Stimulated activated CD4-positive, alpha-beta T cell treated with anti-CD3 and anti-CD28 coated beads, Interleukin-4, amount 100 ng/mL, for 48 hours (primary cell): ENCODE measurements at places on chromosomes 1 and 21.
A peak's percentile ranks its signal among the peaks of the same experiment; 100 is the strongest.

DNA sequence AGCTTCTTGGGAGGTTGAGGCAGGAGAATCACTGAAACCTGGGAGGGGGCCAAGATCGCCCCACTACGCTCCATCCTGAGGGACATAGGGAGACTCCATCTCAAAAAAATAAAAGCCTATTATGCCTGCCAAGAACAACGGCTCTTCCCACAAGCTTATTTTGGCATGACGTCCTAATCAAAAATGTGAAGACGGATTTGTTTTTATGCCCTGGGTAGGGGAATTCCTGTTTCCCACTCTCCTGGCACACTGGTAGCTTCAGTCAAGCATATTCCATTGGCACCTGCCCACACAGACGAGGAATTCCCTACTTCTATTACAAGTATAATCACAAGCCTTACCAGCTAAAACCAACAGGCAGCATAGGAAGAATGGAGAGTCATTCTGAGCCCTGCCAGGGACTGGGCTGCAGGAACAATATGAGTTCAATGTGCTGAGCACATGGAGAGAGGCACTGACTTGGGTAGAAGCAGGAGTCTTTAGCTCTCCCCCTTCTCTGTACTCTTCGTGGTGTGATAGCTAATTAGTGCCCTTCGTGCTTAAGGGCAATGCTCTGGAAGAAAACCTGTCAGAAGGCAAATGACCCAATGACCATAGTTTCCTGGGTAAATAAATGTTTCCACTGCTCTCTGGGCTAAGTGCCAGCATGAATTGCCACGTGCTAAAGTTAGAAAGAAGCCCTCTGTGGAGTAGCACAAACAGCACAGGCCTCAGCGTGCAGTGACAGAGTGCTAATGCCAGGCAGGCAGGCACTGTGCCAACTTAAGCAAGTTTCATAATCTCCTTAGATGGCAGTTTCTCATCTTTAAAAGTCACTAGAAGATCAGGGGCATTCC is 16.8 kb downstream of the TNFSF4 start:
- DNase-seq, result no peak

DNA sequence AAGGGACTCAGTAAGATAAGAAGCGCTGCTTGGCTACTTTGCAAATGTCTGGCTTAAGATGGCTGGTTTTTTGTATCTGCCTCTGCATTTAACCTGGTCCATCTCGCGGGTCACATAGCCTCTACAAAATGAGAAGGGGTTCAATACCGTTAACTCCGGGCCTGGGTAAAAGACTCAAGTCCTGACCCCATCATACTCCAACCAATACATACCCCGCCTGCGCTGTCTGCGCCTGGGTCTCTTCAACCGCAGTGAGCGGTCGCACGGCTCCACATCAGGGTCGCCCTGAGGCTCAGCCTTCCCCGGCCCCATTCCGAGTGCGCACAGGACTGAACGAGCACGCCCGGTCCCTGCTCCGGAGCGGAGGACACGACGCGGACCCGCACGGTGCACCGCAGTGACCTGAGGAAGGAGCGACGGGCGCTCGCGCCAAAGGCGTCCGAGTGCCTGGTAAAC is 558 bp upstream of the PGD start:
- no peak for DNase-seq

GRCh38 chr1:162028726-162029125 is 5.1 kb upstream of the OLFML2B start:
- DNase-seq, result no peak

- no peak for DNase-seq
These were observed 84.5 kb downstream of the UCHL5 start for GRCh38 chr1:192974701-192975100.

DNA sequence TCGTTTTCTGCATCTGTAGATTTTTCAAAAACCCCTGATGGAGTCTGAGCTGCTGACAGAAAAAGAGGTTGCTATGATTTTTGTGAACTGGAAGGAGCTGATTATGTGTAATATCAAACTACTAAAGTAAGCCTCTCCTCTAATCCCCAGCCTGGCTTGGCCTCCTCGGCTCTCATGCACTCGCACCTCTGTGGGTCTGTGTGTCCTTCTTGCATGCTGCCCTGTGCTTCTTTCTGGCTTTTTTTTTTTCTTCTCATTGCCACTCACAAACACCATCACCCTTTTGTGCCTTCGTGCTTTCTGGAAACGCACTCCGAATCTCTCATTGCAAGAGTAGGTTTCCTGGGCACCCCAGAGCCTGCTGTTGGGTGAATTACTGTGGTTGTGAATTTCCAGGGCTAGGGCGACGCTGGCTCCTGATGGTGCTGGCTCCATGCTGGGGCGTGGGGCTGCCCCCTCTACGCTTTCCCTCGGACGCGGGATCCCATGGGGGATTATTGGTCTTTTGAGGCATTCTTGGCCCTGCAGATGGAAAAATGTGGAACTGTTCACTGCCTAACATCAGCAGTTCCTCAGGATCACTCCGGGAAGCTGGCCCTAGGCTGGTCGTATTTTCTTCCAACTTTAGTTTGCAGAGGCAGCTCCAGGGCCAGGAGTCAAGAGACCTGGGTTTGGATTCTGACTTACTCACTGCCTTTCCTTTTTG is 56.8 kb downstream of the ATP5PO start:
- DNase-seq, result no peak

DNA sequence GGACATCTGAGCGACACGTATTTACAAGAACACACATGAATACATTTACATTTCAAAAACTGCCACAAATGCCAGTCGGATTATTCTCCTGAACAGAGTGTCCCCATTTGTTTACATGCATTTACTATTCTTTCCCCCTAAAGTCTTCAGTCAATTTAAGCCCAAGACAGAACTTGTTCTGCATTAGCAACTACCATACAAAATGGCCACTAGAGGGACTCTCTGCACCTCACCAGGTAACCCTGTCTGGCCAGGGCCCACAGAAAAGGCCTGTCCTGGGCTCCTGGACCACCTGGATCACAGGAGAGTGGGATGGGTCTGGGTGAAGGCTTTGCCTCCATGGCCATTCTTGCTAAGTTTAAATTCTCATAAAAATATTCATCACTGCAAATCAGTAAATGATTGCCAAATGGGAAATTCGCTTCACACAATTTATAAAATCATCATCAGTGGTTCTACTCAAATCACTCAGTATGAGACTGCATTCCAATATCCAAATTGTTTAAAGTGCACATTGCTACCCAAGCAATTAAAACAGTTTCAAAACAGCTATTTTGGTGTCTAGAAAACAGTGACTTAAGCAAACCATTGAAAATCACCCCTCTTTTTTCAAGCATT is 12.5 kb upstream of the GUCA2A start:
- no peak for DNase-seq

- DNase-seq, result no peak
These were observed 35.2 kb upstream of the KCNJ15 start for GRCh38 chr21:38221594-38221993.

GRCh38 chr1:97647776-97648175 is 273.1 kb downstream of the DPYD start:
- no peak for DNase-seq

- DNase-seq, result no peak
These were observed 22.7 kb downstream of the FMO3 start for GRCh38 chr1:171113382-171113781.

DNA sequence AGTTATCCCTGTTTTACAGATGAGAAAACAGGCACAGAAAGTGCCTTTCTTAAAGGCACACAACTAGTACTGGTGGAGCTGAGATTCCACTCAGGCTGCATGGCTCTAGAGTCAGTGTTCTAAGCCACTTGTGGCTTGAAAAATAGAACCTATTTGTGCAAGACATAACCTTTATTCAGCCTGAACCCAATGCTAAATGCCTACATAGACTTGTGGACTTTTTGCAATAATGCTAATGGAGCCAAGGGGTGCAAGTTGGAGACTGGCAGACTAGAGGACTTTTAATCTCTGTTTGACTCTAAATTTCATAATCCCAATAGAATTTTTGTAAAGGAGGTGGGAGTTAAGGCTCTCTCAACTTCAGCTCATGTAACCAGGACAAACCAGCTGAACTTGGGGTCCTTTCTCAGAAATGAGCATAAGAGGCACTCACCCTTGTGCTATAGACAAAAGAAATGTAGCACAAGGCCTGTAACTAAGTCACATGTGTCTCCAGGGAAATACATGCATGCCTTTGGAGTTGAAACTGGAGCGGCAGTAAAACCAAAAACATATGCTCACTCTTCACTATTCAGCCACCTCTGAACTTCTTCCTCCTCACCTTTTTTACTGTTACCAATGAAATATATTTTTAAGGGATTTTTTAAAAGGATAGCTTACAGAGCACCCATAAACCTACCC is 43.0 kb upstream of the AK4 start:
- DNase-seq, result no peak

DNA sequence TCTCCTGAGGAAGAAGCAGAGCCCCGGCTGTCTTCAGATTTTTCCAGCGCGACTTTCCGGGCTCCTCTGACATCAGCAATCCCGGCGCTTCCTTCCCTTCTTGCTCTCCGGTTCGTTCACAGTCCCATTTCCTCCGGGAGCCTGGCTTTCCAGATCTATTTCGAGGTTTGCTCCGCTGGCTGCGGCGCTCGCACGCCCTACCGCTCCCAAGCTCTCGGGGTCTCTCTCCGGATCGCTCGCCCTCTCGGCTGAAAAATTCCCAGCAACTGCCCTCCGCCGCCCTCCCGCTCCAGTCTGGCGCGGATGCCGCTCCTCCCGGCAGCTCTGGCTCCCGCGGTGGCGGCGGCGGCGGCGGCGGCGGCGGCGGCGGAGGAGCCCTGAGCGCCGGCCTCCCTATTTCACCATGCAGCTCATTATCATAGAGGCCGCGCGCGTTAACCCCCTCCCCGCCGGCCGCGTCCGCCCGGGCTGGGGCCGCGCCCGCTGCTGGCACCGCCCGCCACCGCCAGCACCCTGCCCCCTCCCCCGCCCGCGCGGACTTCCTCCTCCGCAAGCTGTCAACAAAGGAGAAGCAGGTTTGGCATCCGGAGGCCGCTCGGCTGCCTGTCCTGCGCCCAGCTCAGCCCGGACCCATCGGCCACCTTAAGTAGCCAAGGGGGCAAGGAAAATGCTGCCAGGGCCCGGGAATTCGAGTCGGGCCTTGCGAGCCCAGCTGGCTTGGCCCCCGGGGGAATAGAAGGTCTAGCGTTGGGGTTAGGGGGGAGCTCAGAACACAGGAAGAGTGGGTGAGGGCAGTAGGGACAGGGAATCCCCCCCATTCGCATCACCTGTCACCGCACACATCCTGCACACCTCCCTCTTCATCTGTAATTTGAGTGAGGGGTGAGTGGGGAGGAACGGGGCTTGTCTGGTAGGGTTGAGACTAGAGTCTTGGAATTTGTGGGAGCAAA is at the start of gene PLXNA2:
TSS of gene PLXNA2 (minus strand) at position 418 of the 950 bp plus-strand sequence. CDS start 26,462 bp downstream, outside the sequence.
- peak; percentile 34 for DNase-seq

GRCh38 chr1:103527331-103527730 is 1.8 kb downstream of the RNPC3 start:
- DNase-seq, result no peak

DNA sequence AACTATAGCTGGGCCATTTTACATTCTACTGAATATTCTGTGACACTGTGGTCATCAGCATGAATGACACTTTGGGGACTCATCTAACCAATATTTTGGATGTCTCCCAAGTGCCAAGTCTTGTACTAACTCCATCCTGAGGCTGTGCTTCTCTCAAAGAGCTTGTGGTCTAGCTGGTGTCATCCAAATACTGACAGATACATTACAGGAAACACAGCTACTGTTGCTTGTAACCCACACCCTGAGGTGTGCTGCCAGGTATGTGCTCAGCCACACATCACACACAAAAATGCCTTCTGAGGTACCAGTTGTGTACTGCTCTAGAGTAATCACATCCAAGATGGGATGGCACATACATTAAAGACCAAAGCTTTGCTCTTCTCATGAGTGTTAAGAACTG is 81.6 kb downstream of the ST6GALNAC5 start:
- no peak for DNase-seq
